ENCODE measurements at places on chromosomes 16 and 17.
A peak's percentile ranks its signal among the peaks of the same experiment; 100 is the strongest.

DNA sequence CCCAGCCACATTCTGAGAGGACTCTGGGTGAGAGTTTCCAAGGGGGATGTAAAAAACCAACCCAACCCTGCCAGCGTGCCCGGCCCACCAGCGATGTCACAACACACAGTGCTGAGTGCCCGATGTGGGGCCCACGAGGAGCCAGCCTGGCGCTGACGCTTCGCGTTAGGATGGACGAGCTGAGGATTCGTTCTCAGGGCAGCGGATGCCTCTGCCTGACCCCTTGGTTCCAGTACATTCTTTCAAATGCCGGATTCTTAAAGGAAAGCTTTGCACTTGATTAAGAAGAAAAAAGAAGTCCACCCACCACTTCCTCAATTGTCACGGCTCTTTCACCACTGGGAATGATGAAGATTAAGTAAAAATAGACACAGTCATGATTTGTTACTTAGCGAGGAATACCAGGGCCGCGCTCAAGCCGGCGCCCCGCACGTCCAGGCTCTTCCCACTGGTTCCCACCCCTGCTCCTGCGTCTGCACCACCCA is 79.4 kb downstream of the IRF8 start:
- DNase-seq, result no peak

GRCh38 chr17:30172560-30172959 is 55.9 kb downstream of the NSRP1 start:
- no peak for DNase-seq

DNA sequence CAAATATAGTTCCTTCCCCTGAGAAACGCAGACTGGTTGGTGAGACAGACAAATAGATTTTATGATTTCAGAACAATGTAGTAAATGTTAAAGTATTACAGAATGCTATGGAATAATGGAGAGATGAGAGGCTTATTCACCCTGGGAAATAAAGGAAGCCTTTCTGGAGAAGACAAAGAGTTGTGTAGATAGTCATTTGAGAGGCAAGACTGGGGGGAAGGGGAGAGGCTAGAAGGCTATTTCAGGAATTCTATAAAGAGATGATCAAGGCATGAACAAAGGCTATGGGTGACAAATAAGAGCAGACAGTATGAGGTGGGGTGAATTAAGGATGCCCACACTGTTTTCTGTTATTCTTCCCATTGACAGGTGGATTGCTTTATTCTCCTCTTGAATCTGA is 211.4 kb downstream of the GRIN2A start:
- DNase-seq, result no peak

DNA sequence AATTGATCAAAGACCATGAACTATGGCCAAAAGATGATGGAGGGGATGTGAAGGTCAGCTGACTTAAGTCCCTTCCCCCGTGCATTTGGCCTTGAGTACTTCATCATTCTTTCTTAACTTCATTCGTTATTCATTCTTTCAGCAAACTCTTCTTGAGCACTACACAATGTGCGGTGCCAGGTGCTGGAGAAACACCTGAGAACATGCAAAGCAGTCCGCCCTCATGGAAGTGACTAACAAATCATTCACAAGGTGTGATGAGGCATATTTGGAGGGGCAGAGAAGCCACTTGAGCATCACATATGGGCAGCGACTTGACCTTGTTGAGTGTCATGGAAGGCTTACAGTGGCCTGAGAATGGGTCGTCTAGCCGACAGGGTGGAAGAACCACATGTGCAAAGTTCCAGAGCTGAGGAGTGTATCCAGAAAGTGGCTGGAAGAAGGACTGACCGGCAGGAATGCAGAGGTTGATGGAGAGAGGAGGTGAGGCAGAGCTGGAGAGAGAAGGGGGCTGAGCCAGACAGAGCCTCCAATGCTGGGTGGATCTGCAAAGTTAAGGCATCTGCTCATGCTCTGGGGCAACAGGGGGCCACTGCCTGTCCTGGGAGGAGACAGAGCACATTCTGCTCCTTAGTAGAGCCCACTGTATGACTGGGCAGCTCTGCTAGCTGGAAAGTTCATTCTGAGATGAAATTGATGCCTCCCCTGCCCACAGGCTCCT is 25.1 kb upstream of the EIF1 start:
- no peak for DNase-seq

DNA sequence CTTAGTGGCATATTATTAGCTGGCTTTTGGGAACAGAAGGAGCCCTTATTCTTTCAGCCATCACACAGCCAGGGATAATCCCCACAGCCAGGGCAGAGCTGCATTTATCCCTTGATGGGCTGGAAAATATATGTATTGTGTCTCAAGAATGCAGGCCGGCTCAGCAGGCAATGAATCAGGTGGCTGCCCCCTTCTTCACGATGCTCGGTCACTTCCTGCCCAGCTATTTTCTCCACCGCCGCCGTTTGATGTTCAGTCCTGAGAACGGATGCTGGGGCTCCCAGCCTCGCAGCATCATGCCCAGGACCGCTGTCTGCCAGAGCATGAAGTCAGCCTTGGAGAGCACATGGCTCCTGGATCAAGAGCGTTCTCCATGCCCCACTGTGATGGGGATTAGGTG is 4.3 kb upstream of the MYH3 start:
- DNase-seq, result no peak

DNA sequence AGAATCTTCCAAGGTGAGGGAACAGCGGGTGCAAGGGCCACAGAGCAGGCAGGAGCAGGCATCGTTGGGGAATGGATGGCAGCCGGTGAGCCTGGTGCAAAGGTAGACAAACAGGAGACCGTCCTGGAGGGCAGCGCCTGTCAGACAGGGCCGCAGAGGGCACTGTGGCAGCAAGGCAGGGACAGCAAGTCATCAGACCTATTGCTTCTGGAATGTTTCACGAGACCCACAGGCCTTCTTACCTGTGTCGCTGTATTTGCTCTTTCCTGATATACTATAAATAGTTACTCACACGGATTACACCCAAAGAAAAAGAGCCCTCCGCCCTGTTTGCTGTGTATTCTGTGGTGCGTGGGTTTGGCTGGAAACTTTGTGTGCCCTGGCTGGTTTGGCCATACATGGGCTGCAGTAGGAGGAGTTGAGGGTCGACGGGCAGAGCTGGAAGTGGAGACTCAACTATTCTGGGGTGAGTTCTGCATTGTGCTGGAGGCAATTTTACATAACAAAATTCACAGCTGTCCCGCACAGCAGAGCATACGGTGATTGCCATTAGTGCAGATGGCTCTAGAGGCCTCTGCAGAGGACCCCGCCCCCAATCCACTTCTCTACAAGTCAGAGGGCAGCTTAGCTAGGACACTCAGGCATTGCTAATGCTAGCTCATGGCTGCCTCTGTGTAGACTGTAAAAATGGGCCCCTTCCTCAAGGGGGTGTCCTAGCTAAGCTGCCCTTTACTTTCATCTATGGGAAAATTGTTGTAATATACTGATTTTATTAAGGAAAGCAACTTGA is 18.6 kb upstream of the POLR3E start:
- DNase-seq, result no peak

GRCh38 chr17:4766201-4766600 is 5.5 kb upstream of the TM4SF5 start:
- no peak for DNase-seq

- no peak for DNase-seq
These were observed 654 bp upstream of the SCNN1B start for GRCh38 chr16:23301251-23302044.

GRCh38 chr17:57261084-57261461 is 4.8 kb downstream of the MSI2 start:
- no peak for DNase-seq

- peak; percentile 27 for DNase-seq
These were observed 1.2 kb upstream of the COG1 start for GRCh38 chr17:73191443-73192205.

DNA sequence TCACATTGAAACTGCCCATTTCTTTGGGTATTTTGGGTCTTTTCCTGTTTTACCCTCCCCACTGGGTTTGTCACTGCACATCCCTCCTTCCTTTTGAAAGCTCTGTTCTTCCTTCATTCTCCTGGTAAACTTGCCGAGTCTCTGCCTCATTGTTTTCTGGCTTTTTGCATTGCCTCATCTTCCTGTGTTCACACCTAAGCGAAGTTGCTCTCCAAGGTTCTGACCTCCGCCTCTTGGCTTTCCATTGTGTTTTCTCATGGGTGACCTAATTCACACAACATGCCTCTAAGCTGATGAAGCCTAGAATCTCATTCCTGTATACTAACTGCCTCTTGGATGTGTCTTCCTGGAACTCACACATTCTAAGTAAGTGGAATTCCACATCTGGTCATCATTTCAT is 1096.1 kb upstream of the EEF2KMT start:
- no peak for DNase-seq

DNA sequence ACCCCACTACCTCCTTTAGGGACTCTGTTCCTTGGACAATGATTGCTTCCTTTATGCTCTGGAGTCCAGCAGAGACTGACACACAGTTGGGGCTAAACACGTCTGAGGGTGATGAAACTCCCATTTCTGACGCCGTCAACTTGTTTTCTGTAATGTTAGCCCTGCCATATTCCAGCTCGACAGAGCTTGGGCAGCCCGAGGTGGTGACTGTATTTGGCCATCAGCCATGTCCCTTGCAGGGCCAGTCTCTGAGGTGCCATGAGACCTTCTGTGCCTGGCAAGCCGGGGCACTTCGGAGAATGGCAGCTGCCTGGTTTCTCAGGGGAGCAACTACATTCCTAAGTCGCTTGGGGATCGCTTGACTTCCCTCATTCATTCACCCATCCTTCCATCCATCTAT is 278.9 kb upstream of the TNRC6C start:
- DNase-seq, result no peak

GRCh38 chr16:65751622-65752521 is 614.6 kb upstream of the CDH5 start:
- DNase-seq, result no peak

GRCh38 chr16:29820271-29820701 is at the start of gene MVP:
MVP (plus strand) TSS chr16:29820462; CDS start chr16:29830550, 10,088 bp downstream.
- DNase-seq, result no peak

- no peak for DNase-seq
These were observed 76.2 kb upstream of the DNAH17 start for GRCh38 chr17:78653382-78653781.

DNA sequence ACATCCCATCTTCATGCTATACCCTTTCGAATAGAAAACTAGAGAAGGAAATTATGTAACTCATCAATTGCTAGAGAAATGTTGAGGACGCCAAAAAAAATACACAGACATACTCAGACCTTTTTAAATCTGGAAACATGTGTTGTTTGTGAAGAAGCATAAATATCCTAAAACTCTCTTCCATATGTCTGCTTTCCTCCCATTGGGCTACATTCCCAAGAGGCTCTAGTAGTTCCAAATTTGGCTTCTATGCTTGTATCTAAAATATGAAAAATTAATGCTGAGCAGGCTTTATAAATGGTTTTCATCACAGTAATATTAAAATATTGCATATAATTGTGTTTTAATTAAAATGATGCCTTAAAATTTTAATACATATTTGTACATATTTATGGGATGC is 297.9 kb upstream of the PSMD7 start:
- DNase-seq, result no peak

DNA sequence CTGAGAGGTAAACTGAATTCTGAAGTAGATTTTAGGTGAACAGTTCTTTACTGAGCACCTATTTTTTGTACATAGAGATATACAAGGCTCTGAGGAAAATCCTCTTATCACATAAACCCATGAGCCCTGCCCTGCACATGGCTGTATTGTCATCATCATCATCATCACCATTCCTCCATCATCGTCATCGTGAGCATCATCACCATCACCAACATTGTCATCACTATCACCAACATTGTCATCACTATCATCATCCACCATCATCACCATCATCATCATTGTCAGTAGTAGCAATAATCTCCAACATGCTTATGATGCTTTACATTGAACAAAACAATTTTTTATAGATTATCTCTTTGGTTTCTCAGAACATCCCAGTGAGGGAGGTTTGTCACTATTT is 20.7 kb downstream of the ASIC2 start:
- DNase-seq, result no peak

Data from AG09319 (cell line).